Activated T-cell treated with anti-CD3 and anti-CD28 coated beads, Interleukin-2, amount 50 U/mL, for 4 hours (primary cell): ENCODE measurements at places on chromosomes 1 and 21. TPM values are rescaled to one million over a fixed set of nuclear protein-coding genes. Genes with fewer than 3 reads are reported as not detected.

The ASTN1 gene
- total RNA-seq = not detected

The ASCL5 gene
- total RNA-seq = not detected

The ADAM30 gene
- not detected for total RNA-seq

The TNFSF4 gene
- total RNA-seq = 0.33 TPM

The RPTN gene
- total RNA-seq = not detected

The NID1 gene
- 0.32 TPM for total RNA-seq

The SERTAD4 gene
- total RNA-seq = not detected

The FRRS1 gene
- total RNA-seq = 0.86 TPM

The RGS1 gene
- 31.7 TPM for total RNA-seq

The SRSF11 gene
- total RNA-seq = 156 TPM

The COL9A2 gene
- total RNA-seq = 1.2 TPM

The RNF186 gene
- not detected for total RNA-seq

The MCOLN3 gene
- 0.19 TPM for total RNA-seq

The DENND4B gene
- total RNA-seq = 115 TPM

The AGT gene
- 0.68 TPM for total RNA-seq

The CHRM3 gene
- 0.46 TPM for total RNA-seq

The ZFP69B gene
- 9.6 TPM for total RNA-seq

The MROH9 gene
- not detected for total RNA-seq

The CRTC2 gene
- 56.0 TPM for total RNA-seq

The GIPC2 gene
- not detected for total RNA-seq

The CIART gene
- total RNA-seq = 2.3 TPM

The RIPK4 gene
- total RNA-seq = 0.13 TPM

The MFAP2 gene
- total RNA-seq = not detected

The ATP6V1G3 gene
- total RNA-seq = not detected
